ENCODE measurements at places on chromosomes 3 and 15.

- no peak for DNase-seq
Observed at GRCh38 chr3:140756240-140757016, 78.6 kb downstream of the TRIM42 start.

DNA sequence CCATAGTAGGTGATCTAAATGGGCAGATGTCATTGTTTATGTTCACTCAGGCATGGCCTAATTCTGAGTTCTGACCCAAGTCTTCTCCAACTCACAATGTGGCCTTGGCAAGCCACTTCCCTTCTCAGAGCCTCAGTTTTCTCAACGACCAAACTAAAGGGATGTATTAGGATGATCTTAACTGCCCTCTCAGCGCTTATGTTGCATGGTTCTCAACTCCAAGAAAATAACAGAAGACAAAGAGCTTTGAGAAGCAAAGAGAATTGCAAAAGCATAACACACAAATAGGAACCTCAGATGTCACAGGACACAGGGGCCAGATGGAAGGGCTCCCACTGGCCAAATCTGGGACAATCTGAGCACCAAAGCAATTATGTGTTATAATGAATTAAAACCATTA, 8.6 kb downstream of the RHCG start:
- DNase-seq, result no peak

DNA sequence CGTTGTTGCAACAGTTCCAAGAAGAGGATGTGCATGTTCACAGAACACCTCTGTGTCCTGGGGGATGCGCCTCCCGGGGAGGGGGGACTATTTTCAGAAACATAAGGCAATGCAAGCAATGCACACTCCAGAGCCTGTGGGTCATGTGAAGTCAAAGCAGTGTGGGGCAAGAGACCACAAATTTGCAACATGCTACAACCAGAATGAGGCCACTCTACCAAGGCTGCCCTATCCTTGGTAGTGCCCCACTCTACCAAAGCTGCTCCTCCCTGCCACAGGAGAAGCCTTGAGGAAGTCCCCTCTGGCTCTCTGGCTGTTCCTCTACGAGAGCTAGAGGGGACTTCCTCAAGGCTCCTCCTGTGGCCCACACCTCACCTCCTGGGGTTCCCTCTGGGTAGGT, 8.4 kb upstream of the NR2C2 start:
- no peak for DNase-seq

GRCh38 chr15:54719325-54719724, 477.4 kb downstream of the RSL24D1 start:
- DNase-seq, result no peak

DNA sequence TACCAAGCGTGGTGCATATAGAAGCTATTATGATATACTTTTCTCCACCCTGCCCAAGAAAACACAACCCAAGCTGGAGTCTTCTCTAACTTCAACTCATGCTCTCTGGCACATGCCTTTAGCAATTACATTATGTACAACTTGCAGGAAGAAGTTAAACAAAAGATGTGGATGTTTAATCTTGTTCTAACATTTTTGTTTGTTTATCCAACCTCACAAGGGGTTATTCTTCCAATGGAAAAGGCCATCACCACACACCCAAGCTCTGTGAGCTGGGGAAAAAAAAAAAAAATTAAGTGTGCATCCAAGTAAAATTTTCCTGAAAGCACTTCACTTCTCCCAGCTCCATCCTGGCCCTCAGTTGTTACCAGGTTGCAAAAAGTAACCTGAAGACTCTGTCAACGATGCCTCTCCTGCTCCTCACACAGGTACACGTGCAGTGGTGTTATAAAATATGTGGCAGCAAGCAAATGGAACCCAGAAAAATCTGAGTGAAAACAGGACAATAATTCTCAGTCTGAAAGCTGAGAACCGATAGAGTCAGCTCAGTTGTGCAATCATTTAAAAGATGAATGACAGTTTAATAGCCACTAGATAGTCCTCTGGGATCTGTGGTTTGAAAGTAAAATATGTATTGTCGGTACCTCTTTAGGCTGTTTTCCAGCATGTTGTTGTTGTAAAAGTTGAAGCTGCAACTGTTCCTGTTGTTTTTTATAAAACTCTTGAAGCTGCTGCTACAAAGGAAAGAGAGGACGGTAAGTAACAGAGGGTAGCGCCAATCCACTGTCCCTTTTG, 531.4 kb downstream of the FOXP1 start:
- no peak for DNase-seq

GRCh38 chr3:122589297-122589696, 11.8 kb downstream of the PARP15 start:
- no peak for DNase-seq

- no peak for DNase-seq
Observed at GRCh38 chr3:31836131-31837075, 144.7 kb downstream of the OSBPL10 start.

DNA sequence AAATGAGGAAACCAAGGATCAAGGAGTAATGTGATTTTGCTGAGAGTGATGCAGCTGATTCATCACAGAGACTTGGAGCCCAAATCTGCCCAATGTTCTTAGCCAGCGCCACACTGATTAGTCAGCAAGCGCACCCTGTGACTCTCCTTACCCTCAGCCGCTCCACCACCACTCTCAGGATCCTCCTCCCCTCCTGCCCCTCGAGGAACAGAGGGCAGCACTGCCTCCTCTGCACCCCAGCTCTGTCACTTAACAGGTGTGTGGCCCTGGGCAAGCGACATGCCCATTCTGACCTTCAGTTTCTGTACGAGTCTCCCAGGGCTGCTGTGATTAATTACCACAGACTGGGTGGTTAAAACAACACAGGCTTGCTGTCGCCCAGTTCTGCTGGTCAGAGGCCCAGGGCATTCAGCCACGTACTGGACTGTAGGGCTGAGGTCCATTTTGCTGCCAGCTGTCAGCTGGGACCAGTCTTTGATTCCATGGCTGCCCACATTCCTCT, 36.1 kb upstream of the HRH1 start:
- no peak for DNase-seq

DNA sequence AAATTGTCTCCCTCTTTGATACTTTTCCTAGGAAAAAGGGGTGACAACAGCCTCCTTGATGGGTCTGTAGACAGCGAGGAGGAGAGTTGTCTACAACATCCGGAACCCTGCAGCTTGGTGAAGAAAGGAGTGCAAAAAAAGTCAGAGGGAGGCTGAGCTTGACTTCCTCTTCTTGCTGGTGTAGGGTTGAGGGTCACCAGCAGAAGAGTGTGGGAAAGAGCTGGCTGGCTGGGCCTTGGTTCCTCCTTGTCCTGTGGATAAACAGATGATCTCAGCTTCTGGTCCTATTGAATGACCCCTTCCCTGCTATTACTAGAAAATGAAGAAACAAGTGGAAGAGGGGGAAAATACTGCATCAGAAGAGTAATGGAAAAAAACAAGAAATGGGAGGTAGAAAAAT, 20.4 kb downstream of the SLC7A14 start:
- DNase-seq, result no peak

GRCh38 chr3:119809249-119810017, 27.5 kb downstream of the NR1I2 start:
- DNase-seq, result peak; percentile 6

GRCh38 chr3:31962801-31963205, 18.3 kb downstream of the OSBPL10 start:
- DNase-seq, result no peak

GRCh38 chr15:71044006-71044405, 71.3 kb upstream of the THSD4 start:
- no peak for DNase-seq

DNA sequence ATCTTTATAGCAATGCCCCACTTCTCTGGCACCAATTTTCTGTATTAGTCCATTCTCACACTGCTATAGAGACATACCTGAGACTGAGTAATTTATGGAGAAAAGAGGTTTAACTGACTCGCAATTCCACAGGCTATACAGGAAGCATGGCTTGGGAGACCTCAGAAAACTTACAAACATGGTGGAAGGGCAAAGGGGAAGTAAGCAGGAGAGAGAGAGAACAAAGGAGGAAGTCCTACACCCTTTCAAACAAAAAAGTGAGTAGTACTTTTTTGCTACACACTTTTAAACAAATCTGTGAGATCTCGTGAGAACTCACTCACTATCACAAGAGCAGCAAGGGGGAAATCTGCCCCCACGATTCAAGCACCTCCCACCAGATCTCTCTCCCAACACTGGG, 67.8 kb upstream of the ZBED2 start:
- no peak for DNase-seq

- no peak for DNase-seq
Observed at GRCh38 chr15:67196672-67197363, 57.6 kb downstream of the AAGAB start.

- DNase-seq, result no peak
Observed at GRCh38 chr3:140883428-140884040, 58.1 kb upstream of the SLC25A36 start.

Measured in stimulated activated CD4-positive, alpha-beta T cell treated with anti-CD3 and anti-CD28 coated beads, Interleukin-1b, Interleukin-23, amount 100 ng/mL, for 48 hours (primary cell).